ENCODE measurements at places on chromosomes 7 and 10.

DNA sequence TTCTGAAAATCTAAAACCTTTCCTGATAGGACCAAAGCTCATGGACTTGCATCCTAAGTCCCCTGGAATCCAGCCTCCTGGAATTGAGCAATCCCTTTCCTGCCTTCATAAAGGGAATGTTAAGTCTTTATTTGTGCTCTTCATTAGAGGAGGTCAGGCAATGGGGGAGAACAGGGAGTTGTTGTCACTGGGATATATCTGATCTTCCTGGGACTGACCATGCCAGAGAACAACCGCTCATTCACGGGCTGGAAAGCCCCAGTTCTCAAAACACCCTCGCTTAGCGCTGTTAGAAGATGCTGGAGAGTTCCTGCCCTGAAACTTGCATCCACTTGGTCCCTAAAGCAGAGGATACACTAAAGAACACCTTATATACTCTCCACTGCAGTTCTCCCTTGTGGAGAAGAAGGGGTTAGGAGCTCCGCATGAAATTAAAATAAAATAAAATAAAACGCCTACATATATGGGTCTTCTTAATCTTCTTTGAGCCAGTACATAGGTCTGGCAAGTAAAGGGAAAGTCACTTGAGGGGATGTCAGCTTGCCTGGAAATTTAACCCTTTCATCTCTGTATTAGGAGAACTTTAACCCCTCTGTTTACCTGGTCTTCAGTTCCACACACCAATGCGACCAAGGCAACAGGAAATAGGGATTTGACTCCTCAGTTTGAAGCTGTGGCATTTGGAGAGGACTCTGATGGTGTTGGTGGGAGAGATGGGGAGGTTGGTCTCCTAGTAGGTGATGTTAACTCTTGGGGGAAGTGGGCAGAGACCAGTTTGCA, 1.2 kb downstream of the SORCS1 start:
- no peak for DNase-seq

GRCh38 chr7:131364767-131365344, 37.2 kb downstream of the MKLN1 start:
- DNase-seq = no peak

DNA sequence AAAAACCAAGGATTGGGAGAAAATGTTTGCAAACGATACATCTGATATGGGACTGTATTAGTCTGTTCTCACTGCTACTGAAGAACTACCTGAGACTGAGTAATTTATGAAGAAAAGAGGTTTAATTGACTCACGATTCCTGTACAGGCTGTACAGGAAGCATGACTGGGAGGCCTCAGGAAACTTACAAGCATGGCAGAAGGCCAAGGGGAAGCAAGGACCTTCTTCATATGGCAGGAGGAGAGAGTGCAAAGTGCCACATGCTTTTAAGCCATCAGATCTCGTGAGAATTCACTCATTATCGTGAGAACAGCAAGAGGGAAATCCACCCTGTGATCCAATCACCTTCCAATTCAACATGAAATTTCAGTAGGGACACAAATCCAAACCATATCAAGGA, 11.0 kb downstream of the ZNF713 start:
- DNase-seq = no peak

DNA sequence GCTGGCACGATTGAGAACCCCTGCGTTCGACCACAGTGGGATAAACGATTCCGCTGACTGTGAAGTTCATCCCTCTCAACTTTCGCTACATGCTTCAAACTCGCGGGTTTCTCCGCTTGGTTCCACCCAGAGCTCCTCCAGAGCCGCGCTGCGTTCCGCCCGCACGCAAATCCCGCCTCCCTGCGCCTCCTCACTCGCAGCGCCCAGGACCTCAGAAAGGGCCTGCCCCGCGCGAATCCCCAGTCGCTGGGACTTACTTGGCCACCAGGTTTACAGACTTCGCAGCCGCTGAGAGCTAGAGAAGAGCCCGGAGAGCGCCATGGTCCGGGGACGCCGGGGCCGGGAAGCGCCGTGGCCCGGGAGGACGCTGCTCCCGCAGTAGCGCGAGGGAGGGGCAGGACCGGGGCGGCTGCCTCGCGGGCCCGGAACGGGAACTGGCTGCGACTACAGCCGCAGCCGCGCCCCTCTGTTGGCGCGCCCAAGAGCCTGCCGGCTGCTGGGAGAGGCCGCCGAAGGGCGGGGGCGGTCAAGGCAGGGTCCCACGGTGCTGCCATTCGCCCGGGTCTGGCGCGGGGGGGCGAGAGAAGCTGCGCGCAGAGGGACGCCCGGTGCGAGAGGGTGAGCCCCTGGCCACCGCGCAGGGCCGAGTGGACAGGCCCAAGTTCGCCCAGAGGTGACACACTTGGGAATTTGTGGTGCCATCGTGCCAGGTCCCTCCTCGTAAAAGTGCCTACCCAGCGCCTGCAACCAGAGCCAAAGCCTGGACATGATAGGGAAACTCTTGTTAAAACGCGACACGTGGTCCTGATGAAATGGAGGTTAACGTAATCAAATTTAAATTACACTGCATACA, at the start of gene NOD1:
Gene NOD1, minus strand, starts transcription at position 436 of the 853 bp plus-strand sequence. CDS start 21,863 bp downstream, outside the sequence.
- DNase-seq = peak; percentile 49

- no peak for DNase-seq
These were observed 44.1 kb downstream of the NPY start for GRCh38 chr7:24328050-24328449.
